ENCODE measurements at places on chromosomes 12 and 14.
A peak's percentile ranks its signal among the peaks of the same experiment; 100 is the strongest.

GRCh38 chr12:101909646-101910045 lies 32.3 kb downstream of the DRAM1 start:
- no peak for DNase-seq
- H3K27me3 ChIP-seq = no peaks in the 10 kb centered on the region
- H3K27ac ChIP-seq = no peak overlapping the region
- no peaks in the 10 kb centered on the region for H3K36me3 ChIP-seq
- no peak overlapping the region for H3K4me3 ChIP-seq
- H3K4me1 ChIP-seq = peaks cover 4% of the 10 kb centered on the region

DNA sequence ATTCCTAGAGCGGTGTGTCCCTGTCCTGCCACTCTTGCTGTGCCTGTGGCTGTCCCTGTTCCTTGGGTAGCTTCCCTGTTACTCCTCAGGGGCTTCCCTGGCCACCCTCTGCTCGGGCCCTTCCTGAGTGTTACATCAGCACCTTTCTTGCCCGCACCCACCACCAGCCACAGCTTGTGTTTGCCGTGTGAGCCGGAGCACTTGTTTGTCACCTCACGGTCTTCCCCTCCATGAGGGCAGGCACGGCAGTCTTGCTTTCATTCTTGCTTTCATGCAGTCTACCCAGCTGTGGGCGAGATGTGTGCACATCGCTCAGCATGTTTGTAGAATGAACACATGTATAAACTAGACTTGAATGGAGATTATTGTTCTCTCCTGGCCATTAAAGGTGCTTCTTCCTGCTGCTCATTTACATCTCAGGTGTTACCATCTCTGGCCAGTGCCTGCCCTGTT lies 42.0 kb downstream of the TRAF3 start:
- peak overlapping the region; percentile 25 for H3K4me3 ChIP-seq
- H3K4me1 ChIP-seq = peaks cover 38% of the 10 kb centered on the region
- H3K27ac ChIP-seq = peak overlapping the region; percentile 92
- H3K36me3 ChIP-seq = peaks cover 7% of the 10 kb centered on the region
- DNase-seq = no peak
- no peaks in the 10 kb centered on the region for H3K27me3 ChIP-seq

DNA sequence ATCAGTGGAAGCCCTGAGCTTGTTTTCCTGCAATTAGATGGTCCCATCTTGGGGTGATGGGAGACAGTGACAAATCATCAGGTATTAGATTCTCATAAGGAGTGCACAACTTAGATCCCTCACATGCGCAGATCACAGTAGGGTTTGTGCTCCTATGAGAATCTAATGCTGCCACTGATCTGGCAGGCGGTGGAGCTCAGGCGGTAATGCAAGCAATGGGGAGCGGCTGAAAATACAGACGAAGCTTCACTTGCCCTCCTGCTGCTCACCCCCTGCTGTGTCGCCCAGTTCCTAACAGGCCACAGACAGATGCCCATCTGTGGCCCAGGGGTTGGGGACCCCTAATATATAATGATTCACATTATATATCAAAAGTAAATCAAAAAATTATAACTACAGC lies 258.8 kb upstream of the USP15 start:
- DNase-seq = no peak
- H3K4me1 ChIP-seq = no peaks in the 10 kb centered on the region
- no peak overlapping the region for H3K4me3 ChIP-seq
- H3K27ac ChIP-seq = no peak overlapping the region
- H3K36me3 ChIP-seq = no peaks in the 10 kb centered on the region

GRCh38 chr12:3002646-3003045 lies 43.4 kb downstream of the TEAD4 start:
- H3K4me3 ChIP-seq = no peak overlapping the region
- H3K4me1 ChIP-seq = no peaks in the 10 kb centered on the region
- no peak overlapping the region for H3K27ac ChIP-seq
- H3K27me3 ChIP-seq = no peaks in the 10 kb centered on the region
- H3K36me3 ChIP-seq = peaks cover 6% of the 10 kb centered on the region

DNA sequence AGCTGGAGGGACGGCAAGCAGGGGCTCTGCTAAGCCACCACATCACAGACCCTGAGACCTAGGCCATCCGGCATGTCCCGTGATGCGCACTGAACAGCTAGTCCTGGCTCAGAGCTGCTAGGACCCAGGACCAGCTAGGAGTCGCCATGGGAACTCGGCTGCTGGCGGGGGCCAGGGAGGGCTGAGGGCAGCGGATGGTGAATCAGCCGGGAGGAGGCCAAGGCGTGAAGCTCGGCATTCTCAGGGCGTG lies 5.1 kb downstream of the AHNAK2 start:
- H3K36me3 ChIP-seq = no peaks in the 10 kb centered on the region
- peaks cover 24% of the 10 kb centered on the region for H3K27me3 ChIP-seq
- H3K4me3 ChIP-seq = no peak overlapping the region

- no peaks in the 10 kb centered on the region for H3K36me3 ChIP-seq
- peak overlapping the region; percentile 42 for H3K27ac ChIP-seq
- DNase-seq = no peak
- H3K4me3 ChIP-seq = no peak overlapping the region
These were observed 12.3 kb downstream of the ZFP36L1 start for GRCh38 chr14:68780358-68781160.

- H3K27me3 ChIP-seq = no peaks in the 10 kb centered on the region
- H3K27ac ChIP-seq = peak overlapping the region; percentile 81
- peak overlapping the region; percentile 98 for H3K4me3 ChIP-seq
- peaks cover 56% of the 10 kb centered on the region for H3K4me1 ChIP-seq
These were observed 2.1 kb downstream of the LDHB start for GRCh38 chr12:21655591-21655990.

DNA sequence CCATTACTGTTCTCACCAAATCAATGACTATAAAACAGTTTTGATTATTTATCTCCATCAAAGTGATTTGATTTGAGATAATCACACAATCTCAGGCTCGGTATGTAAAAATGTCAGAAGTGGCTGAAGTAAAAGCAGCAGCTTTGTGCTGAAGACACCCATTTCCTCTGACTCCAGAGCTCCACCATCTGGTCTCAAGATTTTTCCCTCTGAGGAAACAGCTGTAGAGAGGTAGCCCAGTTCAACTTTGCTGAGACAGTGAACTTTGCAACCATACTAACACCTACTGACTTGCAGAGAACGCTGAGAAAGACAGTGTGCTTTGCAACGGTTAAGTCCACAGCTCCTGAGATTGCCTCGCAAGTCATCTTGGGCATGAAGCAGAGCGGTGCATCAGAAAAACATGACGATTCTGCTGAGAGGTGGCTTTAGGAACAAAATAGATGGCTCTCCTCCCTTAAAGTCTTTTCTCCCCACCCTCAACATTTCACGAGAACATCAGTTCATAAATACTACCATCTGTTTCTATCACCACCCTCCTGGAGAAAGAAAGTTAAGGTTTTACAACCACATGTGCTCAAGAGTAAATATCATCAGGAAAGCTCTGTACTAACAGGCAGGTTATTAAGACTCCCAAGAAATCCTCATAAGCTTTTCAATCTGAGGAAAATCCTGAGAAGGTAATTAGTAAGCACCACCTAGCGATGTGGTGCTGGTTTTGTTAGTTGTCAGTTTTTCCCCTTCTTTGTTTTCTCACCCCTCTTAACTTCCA lies 34.8 kb downstream of the HIGD1C start:
- H3K27me3 ChIP-seq = no peaks in the 10 kb centered on the region
- H3K4me1 ChIP-seq = no peaks in the 10 kb centered on the region
- H3K36me3 ChIP-seq = peaks cover 20% of the 10 kb centered on the region
- no peak overlapping the region for H3K27ac ChIP-seq
- no peak overlapping the region for H3K4me3 ChIP-seq

DNA sequence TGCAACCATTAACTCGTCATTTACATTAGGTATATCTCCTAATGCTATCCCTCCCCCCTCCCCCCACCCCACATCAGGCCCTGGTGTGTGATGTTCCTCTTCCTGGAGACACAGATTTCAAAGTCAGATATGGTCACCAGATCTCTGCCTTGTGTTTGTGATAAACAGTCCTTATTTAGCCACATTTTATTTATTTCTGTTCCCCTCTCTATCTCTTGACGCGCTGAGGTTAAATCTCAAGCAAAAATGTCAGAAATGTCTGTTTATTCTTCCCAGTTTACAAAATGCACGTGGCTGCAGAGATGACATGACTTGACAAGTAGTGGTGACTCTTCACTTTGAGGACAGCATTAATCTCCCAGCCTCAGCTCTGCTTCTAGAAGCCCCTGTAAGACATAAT lies 11.5 kb upstream of the RASSF3 start:
- peaks cover 3% of the 10 kb centered on the region for H3K27me3 ChIP-seq
- H3K36me3 ChIP-seq = peaks cover 1% of the 10 kb centered on the region
- no peak overlapping the region for H3K4me3 ChIP-seq
- H3K4me1 ChIP-seq = peaks cover 25% of the 10 kb centered on the region
- no peak overlapping the region for H3K27ac ChIP-seq
